ENCODE measurements at places on chromosomes 2 and 18.

DNA sequence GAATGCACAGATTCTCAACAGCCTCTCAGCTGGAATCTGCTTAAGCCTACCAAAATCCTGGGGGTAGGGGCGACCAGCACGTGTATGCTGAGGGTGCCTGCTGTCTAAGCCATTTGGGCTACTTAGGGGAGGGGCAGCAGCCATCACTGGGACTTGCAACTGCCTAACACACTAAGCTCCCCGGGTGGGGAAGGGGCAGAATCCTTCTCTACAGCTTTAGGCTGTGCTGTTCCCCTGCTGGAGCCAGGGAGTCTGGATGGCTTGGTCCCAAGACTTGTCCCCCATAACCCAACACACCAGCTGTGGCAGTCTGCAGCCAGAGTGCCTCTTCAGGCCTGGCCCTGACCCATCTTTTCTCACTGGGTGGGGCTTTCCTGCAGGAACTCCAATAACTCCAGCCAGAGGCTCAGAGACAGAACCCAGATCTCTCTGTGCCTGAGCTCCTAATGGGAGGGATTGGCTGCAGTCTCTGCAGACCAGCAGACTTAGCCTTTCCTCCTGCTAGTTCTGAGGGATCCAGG lies 305.4 kb upstream of the RND3 start:
- DNase-seq: no peak

DNA sequence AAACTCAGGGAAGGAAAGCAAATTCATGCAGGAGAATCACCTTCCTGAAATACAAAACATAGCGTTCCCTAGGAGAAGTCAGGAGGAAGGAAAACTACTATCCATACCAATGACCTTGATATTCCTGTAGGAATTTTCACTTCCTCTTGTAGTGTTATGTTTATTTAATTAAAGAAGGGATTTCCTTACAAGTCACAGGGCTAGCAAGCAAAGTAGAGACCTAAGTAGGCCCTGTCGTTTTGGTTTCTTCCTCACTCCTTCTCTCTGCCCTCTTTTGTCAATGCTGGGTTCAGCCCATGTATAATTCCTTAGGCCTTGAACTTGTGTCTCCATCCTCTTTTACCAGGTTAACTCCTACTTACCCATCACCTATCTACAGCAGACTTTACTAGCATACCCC lies 435.2 kb upstream of the LRATD1 start:
- DNase-seq: no peak

DNA sequence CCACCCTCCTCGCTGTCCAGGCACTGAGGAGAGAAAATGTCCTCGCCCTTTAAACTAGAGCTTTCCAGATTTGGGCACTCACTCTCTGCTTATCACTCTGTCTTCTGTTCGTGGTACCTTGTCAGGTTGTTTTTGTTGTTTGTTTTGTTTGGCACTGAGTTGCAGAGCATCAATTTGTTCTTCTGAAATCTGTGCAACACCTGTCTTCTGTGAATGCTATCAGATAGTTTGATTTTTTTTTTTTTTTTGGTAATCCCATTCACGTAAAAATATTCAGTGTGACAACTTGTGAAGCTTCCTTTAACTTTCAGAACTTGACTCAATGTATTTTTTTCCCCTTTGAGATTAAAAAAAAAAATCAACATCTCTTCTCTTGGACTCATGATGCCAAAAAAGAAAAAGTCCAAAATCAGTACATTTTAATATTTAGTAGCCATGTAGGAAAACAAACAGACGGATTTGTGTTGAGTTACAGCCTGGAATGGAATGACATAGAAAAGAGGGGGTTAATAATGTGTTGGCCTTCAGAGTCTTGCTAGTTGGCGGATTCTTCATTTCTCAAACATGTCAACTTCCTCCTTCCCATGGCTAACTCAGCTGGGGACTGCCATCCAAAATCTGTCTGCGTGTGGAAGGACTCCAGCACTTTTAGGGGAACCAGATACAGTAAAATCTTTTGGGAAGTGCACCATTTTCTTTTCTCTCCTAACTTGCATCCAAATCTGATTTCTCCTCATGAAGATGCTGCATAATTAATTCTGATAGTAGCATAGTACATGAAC lies 1.6 kb downstream of the TMEM178A start:
- DNase-seq: no peak

- no peak for DNase-seq
Observed at GRCh38 chr2:100676346-100676745, 113.6 kb downstream of the PDCL3 start.

GRCh38 chr2:217902379-217903141 lies 100.2 kb downstream of the TNS1 start:
- peak; percentile 95 for DNase-seq

- DNase-seq: no peak
Observed at GRCh38 chr2:12087175-12087574, 340.7 kb downstream of the LPIN1 start.

DNA sequence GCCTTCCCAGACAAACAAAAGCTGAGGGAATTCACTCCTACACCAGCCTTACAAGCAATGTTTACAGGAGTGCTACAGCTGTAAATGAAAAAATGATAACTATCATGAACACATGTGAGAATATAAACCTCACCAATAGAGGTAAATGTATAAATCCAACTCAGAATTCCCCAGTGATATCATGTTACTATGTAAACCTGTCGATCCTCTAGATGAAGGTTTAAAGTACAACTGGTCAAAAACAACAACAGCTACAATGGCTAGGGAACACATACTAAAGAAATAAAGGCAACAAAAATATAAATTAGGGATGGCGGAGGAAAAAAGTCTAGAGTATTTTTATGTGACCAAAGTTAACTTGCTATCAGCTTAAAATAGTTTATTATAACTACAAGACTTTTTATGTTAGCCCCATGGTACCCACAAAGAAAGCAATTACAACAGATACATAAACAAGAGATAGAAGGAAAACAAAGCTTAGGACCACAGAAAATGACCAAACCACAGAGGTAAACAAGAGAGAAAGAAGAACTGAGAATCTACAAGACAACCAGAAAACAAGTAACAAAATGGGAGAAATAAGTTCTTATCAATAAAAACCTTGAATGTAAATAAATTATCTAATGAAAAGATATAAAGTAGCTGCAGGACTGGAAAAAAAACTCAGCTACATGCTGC lies 8.3 kb downstream of the CERKL start:
- no peak for DNase-seq

GRCh38 chr2:33205693-33206434 lies 259.1 kb downstream of the LTBP1 start:
- DNase-seq: no peak

DNA sequence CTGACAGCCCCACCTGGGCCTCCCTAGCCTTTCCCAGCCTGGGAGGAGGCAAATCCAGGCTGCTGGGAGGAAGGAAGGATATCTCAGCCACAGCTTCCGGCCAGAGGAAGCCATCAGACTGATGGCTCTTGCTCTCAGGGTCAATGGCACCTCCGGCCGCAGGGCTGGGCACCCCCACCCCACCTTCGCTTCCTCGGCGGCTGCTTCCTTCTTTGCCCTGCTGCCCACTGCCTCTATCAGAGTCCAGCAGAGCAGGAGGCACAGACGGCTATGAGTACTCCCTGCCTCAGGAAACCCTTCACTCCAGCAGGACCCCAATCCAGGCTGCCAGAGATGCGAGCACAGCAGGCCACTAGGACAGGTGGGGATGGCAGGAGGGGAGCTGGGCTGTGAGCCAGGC lies 3.3 kb downstream of the SEMA4C start:
- peak; percentile 82 for DNase-seq
